OCI-LY7 (cell line): ENCODE measurements at places on chromosomes 7 and 10.

DNA sequence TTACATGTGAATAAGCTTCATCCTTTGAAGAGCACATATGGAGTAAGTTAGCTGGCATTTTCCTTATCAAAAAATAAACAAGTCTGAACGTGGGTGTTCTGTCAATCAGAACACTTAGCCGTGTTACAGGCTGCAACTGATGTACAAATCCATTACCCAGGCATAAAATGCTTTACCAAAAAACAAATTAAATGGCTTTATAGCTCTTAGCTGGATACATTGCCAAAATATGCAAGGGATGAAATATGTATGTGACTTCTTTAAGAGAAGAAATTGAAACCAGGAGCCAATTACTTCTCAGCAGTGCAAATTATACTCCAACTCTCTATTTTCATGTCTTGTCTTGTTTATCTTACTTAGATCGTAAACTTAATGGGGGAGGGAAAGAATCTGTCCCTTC lies 214.8 kb downstream of the DGKB start:
- no peak for DNase-seq

DNA sequence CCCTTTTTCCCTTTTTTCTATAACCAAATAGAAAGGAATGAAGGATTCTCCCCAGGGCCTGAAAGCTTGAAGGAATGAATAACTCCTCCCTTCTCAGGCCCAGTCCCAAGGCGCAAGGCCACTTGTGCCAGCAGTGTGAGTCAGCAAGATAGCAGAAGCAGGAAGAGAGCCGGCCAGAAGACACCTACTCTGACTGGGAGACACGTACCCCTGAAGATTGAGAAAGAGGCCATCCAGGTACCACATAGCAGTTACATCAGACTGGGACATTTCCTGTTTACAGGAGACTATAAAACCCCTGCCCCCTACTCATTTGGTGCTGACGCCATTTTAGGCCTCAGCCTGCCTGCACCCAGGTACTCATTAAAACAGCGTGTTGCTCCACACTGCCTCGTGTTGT lies 65.5 kb downstream of the LRRC17 start:
- no peak for DNase-seq

DNA sequence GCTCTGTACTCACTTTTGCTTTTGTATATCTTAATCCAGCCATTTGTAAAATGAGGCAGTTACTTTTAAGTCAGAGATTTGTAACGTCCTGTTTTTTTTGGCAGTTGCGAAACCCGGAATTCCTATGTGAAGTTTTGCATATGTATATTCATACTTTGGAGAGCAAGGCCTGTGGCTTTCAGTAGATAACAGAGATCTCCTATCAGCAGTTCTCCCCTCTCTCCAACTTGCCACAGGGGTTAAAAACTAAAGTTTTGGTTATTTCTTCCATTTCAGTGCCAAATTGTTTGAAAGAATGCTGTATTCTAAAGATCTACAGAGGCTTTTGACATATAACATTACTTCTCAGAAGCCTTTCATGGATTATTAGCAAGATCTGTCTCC lies 102.4 kb downstream of the EXOC4 start:
- no peak for DNase-seq

DNA sequence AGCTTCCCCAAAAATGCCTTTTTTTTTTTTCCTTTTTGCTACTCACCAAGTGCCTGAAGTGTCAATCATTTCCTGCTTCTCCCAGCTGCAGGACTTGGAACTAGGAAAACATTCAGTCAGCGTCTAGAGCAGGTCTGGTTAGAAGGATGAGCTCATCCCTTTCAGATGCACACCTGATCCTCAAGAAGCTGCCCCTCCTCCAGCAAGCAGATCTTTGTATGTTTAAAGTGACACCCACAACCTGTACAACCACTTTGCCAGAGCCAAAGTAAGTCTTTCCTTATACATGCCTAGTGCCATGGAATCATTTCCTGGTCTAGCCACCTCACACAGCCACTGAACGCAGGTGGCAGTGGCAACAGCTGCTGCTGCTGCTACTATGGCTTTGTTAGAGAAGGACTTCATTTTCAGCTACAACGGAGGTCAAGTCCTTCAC lies 10.4 kb upstream of the USP54 start:
- no peak for DNase-seq

GRCh38 chr10:127848226-127848625 lies 44.5 kb downstream of the CLRN3 start:
- peak; percentile 12 for DNase-seq

GRCh38 chr7:110529175-110529574 lies 561.8 kb upstream of the LRRN3 start:
- DNase-seq = no peak

- no peak for DNase-seq
These were observed 40.8 kb downstream of the RBM33 start for GRCh38 chr7:155685070-155685790.

- no peak for DNase-seq
These were observed 38.7 kb upstream of the BICC1 start for GRCh38 chr10:58473976-58474375.
